ENCODE measurements at places on chromosomes 3 and 15.

DNA sequence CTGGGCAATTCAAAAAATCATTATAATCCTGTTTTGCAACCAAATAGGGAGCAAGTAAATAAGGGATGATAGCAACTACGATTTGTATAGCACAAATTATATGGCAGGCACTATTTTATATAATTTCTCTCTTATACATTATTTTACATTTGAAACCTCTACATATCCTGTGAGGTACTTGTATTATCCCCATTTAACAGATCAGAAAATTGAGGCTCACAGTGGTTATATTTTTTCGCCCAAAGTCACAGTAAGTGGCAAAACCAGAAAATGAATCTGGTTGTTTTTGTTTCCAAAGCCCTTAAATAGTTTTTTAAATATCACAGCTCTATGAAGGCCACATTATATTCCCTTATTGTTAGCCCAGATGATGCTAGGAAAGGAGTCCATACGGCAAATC, 74.3 kb downstream of the MLH1 start:
- no peak for DNase-seq

GRCh38 chr3:157931517-157931916, 174.7 kb downstream of the SHOX2 start:
- DNase-seq, result no peak

GRCh38 chr3:118713502-118714207, 321.0 kb downstream of the IGSF11 start:
- DNase-seq, result no peak

- no peak for DNase-seq
These were observed 1158.8 kb downstream of the IGSF11 start for GRCh38 chr3:117875887-117876286.

DNA sequence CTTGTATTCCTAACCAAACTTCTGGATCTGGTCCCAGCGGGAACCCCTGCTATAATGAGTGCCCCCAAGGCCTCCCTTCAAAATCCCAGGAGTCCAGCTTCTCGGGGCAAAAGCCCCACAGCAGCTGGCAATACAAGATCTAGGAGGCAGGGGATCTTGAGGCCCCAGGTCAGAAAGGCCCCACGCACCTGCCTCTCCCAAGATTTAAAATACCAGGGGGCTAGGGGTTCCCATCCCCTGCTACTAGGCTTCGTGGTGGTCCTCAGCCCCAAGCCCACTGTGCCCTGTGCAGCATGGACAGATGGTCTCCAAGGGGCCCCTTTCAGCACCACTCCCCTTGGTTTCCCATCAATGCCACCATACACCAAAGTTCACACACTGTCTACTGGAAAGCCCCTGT, 15.8 kb upstream of the CYP11A1 start:
- no peak for DNase-seq

Data from coronary artery (tissue), 2 donors.